Activated T-helper 2 cell treated with anti-CD3 and anti-CD28 coated beads, Interferon-gamma antibody, Interleukin-2, Interleukin-4, amounts not matched to agents 10 μg/mL and 5 μg/mL and 100 μg/mL, durations not matched to agents 14 hours and 24 hours and 36 hours (primary cell): ENCODE measurements at places on chromosomes 7 and 10. TPM values are rescaled to one million over a fixed set of nuclear protein-coding genes. Genes with fewer than 3 reads are reported as not detected.

Gene VSIR
- total RNA-seq = 56.5 and 61.9 TPM in 2 replicates

Gene HMX2
- total RNA-seq = not detected in 2 replicates

Gene GPC2
- total RNA-seq = 7.0 and 7.8 TPM in 2 replicates

Gene CLDN4
- total RNA-seq = not detected in 2 replicates

Gene CARD11
- total RNA-seq = 72.8 and 74.1 TPM in 2 replicates

Gene AKR1D1
- total RNA-seq = not detected in 2 replicates

Gene RSPH10B
- total RNA-seq = 0.30 and 0.59 TPM in 2 replicates

Gene SORCS1
- 0.09 and 0.21 TPM in 2 replicates for total RNA-seq

Gene KCNIP2
- total RNA-seq = 3.2 TPM in 2 replicates

Gene USP54
- 5.4 and 5.7 TPM in 2 replicates for total RNA-seq

Gene TRPV6
- 0.07 TPM in 1 of 2 replicates, not detected in the other for total RNA-seq

Gene MUC3A
- 0.11 TPM in 1 of 2 replicates, not detected in the other for total RNA-seq

Gene HIBADH
- total RNA-seq = 23.1 and 27.9 TPM in 2 replicates

Gene TACC2
- total RNA-seq = not detected in 2 replicates

Gene ZNF212
- total RNA-seq = 18.4 and 20.1 TPM in 2 replicates

Gene IRF5
- 25.0 and 26.0 TPM in 2 replicates for total RNA-seq

Gene EBF3
- not detected in 2 replicates for total RNA-seq

Gene CFAP69
- 0.34 and 0.51 TPM in 2 replicates for total RNA-seq

Gene SRRM3
- 0.11 and 0.23 TPM in 2 replicates for total RNA-seq

Gene MGAM2
- total RNA-seq = not detected in 2 replicates

Gene KLF14
- total RNA-seq = not detected in 2 replicates

Gene CABCOCO1
- not detected in 2 replicates for total RNA-seq

Gene BTBD16
- total RNA-seq = not detected in 2 replicates

Gene PPP2R2D
- 32.0 and 33.7 TPM in 2 replicates for total RNA-seq

Gene TMEM184A
- total RNA-seq = 0.23 TPM in 1 of 2 replicates, not detected in the other

Gene RARRES2
- not detected in 2 replicates for total RNA-seq

Gene LAMB1
- 0.34 and 0.41 TPM in 2 replicates for total RNA-seq

Gene EPO
- total RNA-seq = 0.14 TPM in 1 of 2 replicates, not detected in the other

Gene PTN
- 0.11 and 0.18 TPM in 2 replicates for total RNA-seq

Gene SLC18A3
- 0.18 and 0.32 TPM in 2 replicates for total RNA-seq

Gene CPXM2
- not detected in 2 replicates for total RNA-seq

Gene CALML3
- total RNA-seq = not detected in 2 replicates

Gene PIK3CG
- total RNA-seq = 36.6 and 36.7 TPM in 2 replicates

Gene DENND2A
- total RNA-seq = not detected in 2 replicates

Gene FAM13C
- not detected in 2 replicates for total RNA-seq

Gene BAMBI
- total RNA-seq = 0.16 TPM in 2 replicates

Gene PPP1R17
- total RNA-seq = not detected in 2 replicates

Gene CAMK2B
- total RNA-seq = 1.9 and 2.1 TPM in 2 replicates

Gene GDF2
- not detected in 2 replicates for total RNA-seq

Gene LRRD1
- total RNA-seq = 0.09 TPM in 1 of 2 replicates, not detected in the other
